Neural crest cell (in vitro differentiated cells): ENCODE measurements at places on chromosomes 6 and 20.

- DNase-seq = no peak
Observed at GRCh38 chr6:43088654-43089056, 12.5 kb downstream of the PTK7 start.

GRCh38 chr20:40720826-40721225, 31.8 kb upstream of the MAFB start:
- DNase-seq = no peak

DNA sequence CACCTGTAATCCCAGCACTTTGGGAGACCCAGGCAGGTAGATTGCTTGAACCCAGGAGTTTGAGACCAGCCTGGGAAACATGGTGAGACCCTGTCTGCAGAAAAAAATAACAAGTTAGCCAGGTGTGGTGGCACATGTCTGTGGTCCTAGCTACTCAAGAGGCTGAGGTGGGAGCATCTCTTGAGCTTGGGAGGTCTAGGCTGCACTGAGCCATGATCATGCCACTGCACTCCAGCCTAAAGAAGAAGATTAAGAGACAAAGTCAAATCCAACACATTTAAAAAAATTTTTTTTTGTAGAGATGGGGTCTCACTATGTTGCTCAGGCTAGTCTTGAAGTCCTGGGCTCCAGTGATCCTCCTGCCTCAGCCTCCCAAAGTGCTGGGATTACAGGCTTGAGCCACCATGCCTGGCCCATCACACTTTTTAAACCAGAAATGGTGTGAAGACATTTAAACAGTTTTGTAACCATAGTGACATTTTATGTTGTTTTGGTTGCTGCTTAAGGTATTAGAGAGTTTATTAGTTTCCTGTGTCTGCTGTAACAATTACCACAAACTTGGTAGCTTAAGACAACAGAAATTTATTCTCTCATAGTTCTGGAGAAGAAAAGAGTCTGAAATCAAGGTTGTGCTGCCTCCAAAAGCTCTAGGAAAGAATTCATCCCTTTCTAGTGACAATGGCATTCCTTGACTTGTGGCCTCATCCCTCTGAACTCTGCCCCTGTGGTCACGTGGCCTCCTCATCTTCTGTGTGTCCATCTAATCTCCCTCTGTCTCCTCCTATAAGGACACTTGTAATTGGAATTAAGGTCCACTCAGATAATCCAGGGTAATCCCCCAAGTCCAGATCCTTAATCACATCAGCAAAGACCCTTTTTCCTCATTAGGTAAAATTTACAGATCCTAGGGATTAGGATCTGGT, 104.6 kb upstream of the TNFAIP3 start:
- no peak for DNase-seq

DNA sequence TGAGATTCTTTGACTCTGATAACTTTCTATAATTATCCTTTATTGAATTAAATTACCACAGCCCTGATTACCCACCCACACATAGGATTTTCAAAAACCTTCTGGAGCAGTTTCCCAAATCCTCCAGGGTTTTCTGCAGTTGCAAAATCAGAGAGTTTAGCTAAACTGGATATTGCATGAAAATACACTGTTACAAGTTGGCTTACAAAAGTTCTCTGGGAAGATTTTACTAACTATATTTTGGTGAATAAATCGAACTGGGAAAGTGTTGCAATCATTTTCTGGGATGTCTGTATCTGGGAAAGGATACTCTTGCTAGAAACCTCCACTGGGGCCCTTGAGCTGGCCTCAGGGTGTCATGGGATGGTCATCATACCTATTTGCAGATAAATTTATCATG, 97.6 kb upstream of the STMND1 start:
- no peak for DNase-seq

DNA sequence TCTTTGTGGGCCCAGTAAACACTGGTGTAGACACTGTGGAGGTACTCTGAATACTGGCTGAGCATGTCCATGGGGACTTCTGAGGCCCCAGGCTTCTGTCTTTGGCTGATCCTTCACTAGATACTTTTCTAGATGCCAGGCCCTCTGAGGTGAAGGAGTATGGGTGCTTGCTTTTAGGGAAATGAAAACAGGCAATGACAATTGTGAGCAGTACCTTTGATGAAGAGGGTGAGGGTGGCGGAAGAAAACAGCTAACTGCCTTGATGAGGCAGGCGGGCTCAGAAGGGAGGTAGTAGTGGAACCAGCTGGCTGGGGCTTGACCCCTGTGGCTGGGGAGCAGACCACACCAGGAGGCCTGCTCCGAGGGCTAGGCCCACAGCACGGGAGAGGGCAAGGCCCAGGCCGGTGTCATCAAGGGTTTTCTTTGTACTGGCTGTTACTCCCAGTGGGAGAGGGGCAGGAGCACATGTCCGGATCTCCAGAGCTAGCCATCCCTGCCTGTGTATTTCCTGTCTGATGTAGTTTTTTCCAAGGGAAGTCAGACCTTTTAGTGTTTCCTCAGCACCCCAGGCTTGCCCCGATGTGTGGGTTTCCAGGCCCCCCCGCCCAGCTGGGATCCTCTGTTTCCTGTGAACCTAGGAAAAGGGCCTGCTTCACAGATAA, 3.9 kb downstream of the PLCG1 start:
- peak; percentile 35 for DNase-seq

GRCh38 chr20:10856237-10857015, 182.6 kb upstream of the JAG1 start:
- DNase-seq = no peak

DNA sequence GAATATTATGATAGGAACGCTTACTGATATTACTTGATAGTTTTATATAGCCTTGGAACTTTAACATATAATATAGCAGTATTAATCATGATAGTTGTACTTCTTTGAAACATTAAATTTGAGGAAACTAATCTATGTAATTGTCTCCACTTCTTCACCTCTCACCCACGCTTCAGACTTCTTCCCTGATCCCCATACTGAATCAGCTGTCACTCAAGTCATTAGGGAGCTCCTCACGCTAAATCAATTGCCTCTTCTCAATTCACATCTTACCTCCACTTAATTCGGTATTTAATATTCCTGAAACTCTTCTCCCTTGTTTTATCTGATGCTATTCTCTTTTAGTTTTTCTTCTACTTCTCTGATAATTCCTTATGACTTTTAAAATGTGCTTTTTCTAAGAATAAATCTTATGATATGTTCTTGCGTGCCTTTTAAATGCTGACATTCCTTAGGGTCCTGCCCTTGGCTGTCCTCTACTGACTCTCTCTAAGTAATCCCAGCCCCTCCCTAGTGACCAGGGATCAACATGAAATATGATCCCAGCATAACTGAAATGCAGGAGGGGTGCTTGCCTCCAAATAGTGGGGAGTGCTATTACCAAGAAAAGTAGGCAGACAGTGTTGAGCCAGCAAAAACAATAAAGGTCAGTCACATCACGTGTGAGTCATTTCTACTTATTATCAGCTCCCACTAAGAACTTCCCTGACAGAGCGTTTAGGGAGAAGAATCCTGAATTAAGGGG, 9.9 kb downstream of the ANKRD66 start:
- no peak for DNase-seq

GRCh38 chr20:43252761-43253160, 63.1 kb upstream of the PTPRT start:
- no peak for DNase-seq

DNA sequence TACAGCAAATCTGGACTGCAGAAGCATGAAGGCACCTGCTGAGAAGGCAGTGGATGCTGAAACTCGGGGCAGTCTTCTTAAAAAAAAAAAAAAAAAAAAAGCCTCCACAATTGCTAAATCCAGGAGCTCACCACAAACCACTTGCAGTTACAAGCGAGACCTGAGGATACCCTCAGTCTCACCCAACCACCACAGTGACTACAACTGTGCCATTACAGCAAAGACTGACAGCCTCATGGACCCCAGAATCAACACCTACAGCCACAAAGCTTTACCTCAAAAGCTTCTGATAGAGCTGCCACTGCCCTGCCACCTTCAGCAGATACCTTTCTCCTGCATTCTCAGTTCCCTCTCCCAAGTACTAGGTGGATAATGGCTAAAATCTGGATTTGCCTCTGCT, 9.0 kb downstream of the COL21A1 start:
- no peak for DNase-seq

- DNase-seq = no peak
Observed at GRCh38 chr6:40810171-40810570, 223.0 kb upstream of the LRFN2 start.

GRCh38 chr6:19719691-19720128, 117.5 kb upstream of the ID4 start:
- DNase-seq = peak; percentile 58

DNA sequence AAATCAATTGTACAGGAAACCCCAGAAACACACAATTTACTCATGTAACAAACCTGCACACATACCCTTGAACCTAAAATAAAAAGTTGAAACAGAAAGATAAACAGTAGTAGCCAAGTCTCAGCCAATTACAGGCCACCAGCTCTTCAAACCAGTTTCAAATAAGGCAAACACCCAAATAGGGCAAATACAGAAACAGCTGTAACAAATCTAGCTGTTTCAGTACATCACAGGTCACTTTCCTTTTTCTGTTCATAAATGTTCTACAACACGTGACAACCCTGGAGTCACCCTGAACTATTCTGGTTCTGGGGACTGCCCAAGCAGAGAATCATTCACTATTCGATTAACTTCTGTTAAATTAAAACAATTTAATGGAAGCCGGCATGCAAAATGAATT, 329.0 kb downstream of the GJA1 start:
- DNase-seq = no peak

- no peak for DNase-seq
Observed at GRCh38 chr20:60327971-60328660, 369.9 kb downstream of the CDH26 start.

DNA sequence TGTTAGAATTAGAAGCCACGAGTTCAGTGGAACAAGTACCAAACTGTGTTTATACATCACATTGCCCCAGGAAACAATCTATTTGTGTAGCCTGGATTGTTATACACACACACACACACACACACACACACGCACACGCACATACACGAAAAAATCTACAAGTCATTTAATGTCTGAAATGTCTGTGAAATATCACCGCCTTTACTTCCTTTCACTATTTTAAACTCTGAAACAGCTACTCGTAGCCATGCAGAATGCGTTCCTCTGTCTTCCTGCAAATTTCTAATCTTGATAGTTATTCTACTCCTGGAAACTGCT, 84.4 kb upstream of the SCAF8 start:
- DNase-seq = no peak

- DNase-seq = no peak
Observed at GRCh38 chr6:149752600-149753373, 3.2 kb downstream of the PCMT1 start.

DNA sequence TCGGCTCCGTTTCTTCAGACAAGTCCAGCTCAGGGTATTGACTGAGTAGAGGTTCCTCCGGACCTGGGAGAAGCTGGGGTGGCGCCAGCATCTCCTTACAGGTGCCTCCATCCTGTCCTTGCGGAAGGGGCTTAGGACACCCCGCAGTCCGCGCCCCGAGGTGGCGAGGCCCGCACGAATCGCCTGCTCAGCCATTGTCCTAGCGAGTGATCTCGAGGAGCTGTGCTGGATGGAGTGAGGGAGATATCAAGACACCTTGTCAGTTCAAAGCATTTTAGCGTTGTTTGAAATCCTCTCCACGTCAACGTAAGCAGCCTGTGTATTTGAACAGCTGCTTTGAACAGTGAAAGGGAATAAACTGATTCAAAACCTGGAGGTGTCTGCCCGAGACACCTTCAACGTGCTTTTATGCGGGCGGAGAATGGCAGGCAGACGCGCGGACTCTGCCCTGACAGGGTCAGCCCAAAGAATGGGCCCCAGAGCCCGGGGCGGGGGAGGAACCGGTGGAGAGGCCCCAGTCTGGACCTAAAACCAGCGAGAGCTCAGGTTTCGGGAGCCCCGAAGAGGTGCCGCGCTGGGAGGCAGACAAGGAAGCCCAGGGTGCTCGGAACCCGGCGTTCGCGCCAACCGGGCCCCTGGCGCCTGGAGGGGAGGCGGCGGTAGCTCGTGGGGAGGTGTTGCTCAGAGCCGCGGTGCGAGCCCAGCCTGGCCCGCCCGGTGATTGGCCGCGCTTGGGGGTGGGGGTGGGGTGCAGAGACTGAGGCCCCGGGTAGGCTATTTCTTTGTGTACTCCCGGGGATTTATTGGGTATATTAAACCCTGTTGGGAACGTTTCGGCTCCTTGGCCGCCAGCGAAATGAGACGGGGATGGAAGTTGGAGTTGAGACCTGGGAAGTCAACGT, 3.1 kb upstream of the POU3F2 start:
- DNase-seq = no peak

- no peak for DNase-seq
Observed at GRCh38 chr6:159036673-159037072, 8.1 kb downstream of the TAGAP start.

DNA sequence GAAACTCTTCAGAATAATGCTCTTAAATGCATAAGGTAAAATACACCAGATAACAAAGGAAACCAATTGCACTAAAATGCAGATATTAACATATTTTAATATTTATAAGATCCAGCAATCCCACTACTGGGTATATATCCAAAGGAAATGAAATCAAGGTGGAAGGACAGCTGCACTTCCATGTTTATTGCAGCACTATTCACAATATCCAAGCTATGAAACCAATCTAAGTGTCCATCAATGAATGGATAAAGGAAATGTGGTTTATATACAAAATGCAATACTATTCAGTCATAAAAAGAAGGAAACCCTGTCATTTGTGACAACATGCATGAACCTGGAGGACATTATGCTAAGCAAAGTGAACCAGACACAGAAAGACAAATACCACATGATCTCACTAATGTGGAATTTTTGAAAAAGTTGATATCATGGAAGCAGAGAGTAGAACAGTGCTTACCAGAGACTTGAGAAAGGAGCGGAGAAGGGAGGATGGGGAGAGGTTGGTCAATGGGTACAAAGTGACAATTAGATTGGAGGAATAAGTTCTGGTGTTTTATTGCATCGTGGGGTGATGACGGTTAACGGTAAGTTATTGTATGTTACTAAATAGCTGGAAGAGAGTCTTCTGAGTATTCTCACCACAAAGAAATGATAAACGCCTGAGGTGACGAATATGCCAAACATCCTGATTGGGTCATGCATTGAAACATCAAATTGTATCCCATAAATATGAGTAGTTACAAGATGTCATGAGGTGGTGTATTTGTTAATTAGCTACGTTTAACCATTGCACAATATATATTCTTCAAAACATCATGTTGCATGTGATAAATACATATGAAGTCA, 37.9 kb upstream of the RNF24 start:
- no peak for DNase-seq

GRCh38 chr6:58073263-58073662, 755.8 kb downstream of the PRIM2 start:
- no peak for DNase-seq

GRCh38 chr20:50146732-50147662, 6.5 kb downstream of the PEDS1 start:
- DNase-seq = no peak
